ENCODE measurements at places on chromosomes 13 and 19. TPM values are rescaled to one million over a fixed set of nuclear protein-coding genes. Genes with fewer than 3 reads are reported as not detected.

Gene FCGBP
- not detected for polyA plus RNA-seq

Gene PROZ
- polyA plus RNA-seq, result 0.42 TPM

Gene WDR88
- polyA plus RNA-seq, result 0.79 TPM

Gene ZNF154
- polyA plus RNA-seq, result 16.3 TPM

Gene FCER2
- polyA plus RNA-seq, result 0.39 TPM

Gene C1QTNF9
- polyA plus RNA-seq, result not detected

Gene KCNN4
- not detected for polyA plus RNA-seq

Gene AXL
- 26.2 TPM for polyA plus RNA-seq

Gene IFNL1
- polyA plus RNA-seq, result not detected

Gene ZNF836
- 7.3 TPM for polyA plus RNA-seq

Gene CYP4F2
- polyA plus RNA-seq, result not detected

Gene ZNF585A
- 21.8 TPM for polyA plus RNA-seq

Gene REX1BD
- polyA plus RNA-seq, result 179 TPM

- H3K27ac ChIP-seq, result peak within 1 kb of the TSS; percentile 71
- H3K27me3 ChIP-seq, result no peaks in the 10 kb centered on the region
- H3K4me1 ChIP-seq, result no peaks in the 10 kb centered on the region
- peak within 1 kb of the TSS; percentile 73 for H3K4me3 ChIP-seq
These were observed at the start of gene POLR2I for GRCh38 chr19:36114721-36115452. Gene POLR2I, minus strand, starts transcription at chr19:36114875. Its CDS starts 19 bp downstream, at chr19:36114856.

- DNase-seq, result no peak
- no peak overlapping the region for H3K4me3 ChIP-seq
- H3K27me3 ChIP-seq, result no peaks in the 10 kb centered on the region
- H3K27ac ChIP-seq, result no peak overlapping the region
- no peaks in the 10 kb centered on the region for H3K4me1 ChIP-seq
These were observed 491.3 kb upstream of the KLF12 start for GRCh38 chr13:74625541-74625940.

GRCh38 chr19:19274146-19274545 is 1.0 kb upstream of the TM6SF2 start:
- DNase-seq, result no peak
- H3K4me1 ChIP-seq, result no peaks in the 10 kb centered on the region
- peaks cover 17% of the 10 kb centered on the region for H3K36me3 ChIP-seq
- H3K27ac ChIP-seq, result no peak overlapping the region

- H3K4me1 ChIP-seq, result no peaks in the 10 kb centered on the region
- no peaks in the 10 kb centered on the region for H3K27me3 ChIP-seq
- no peak overlapping the region for H3K4me3 ChIP-seq
- DNase-seq, result no peak
- no peak overlapping the region for H3K27ac ChIP-seq
- no peaks in the 10 kb centered on the region for H3K36me3 ChIP-seq
These were observed 46.9 kb downstream of the FLT1 start for GRCh38 chr13:28447989-28448388.

DNA sequence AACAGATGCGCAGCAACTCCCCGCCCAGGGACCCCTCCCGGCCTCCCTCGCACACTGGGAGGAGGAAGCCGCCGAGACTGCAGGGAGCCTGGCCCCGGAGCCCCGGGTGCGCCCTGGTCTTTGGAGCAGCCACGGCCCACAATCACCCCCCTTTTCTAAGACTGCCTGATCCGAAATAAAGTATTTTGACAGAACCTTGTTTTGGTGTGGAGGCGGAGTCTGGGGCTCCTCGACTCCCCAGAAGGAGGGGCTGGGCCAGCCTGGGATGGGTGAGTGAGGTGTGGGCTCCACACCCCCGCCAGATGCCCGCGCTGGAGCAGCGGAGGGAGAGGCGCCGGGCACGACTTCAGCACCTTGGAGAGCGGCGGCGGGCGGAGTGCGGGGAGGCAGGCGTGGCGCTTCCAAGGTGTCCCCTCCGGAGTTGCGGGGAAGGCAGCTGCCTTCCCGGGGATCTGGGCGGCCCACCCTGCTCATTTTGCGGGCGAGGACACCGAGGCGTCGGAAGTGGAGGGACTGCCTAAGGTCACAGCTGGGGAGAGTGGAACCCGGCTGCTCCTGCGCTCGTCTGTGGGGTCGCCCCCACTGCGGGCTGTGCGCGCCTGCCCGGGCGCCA is 9.4 kb downstream of the SIRT6 start:
- H3K4me3 ChIP-seq, result no peak overlapping the region
- H3K4me1 ChIP-seq, result no peaks in the 10 kb centered on the region
- H3K27me3 ChIP-seq, result peaks cover 26% of the 10 kb centered on the region

DNA sequence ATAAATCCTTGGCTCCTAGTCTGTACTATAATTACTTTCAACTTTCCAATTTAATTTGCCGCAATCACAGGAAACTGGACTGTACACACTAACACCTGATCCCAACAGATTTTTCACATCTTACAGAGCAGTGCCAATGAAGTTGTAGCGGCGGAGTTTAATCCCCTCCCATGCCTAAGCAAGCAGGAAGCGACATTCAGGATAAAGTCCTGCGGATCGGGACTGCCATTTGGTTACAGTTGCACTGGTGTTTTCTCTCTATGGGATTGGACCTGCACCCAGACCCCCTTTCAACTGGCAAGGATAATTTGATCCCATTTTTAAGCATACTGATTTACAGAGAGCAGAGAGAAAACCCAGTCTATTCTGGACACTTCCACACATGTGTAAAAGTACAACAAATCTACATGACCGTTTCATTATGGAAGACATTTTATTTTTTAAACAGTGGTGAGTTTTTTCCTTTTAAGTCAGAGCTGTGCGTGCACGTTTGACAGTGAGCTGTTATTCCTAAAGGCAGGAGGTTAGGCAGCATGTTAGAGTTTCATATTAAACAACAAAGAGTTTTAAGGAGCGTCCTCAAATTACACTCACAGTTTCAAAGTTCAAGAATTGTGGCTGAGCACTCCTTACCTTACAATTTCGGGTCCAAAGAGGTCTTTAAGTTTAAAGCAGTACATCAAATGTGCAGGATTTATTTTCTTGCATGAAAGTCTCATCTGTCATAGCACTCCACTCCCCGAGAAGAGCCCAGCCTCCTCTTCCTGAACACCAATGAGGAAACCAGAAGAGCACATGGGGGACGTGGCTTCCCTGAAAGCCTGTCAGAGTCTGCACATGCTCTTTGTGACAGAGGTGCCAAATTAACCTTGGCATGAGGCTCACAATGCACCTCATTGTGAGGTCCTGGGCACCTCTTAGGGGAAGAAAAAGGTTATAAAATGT is 141.6 kb upstream of the RFC3 start:
- peak; percentile 76 for DNase-seq
- no peaks in the 10 kb centered on the region for H3K27me3 ChIP-seq
- no peaks in the 10 kb centered on the region for H3K36me3 ChIP-seq
- peak overlapping the region; percentile 33 for H3K27ac ChIP-seq
- H3K4me1 ChIP-seq, result peaks cover 6% of the 10 kb centered on the region

DNA sequence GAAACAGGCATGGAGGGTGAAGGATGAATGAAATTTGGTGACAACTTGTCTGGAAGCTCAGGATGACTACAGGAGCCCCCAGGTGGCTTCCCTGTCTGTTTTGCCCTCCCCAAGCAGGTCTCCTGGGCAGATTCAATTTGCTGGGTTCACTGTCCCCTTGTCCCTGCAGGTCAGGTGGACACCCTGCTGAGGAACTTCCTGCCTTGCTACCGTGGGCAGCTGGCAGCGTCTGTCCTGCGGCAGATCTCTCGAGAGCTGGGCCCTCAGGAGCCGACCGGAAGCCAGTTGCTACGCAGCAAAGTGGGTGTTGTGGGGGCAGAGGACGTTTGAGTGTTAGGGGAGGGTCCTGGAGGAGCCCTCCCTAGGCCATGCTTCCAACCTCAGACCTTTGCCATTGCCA is 19.1 kb downstream of the PGLS start:
- DNase-seq, result no peak
- H3K27ac ChIP-seq, result no peak overlapping the region
- H3K4me1 ChIP-seq, result no peaks in the 10 kb centered on the region
- no peaks in the 10 kb centered on the region for H3K36me3 ChIP-seq
- no peak overlapping the region for H3K4me3 ChIP-seq

DNA sequence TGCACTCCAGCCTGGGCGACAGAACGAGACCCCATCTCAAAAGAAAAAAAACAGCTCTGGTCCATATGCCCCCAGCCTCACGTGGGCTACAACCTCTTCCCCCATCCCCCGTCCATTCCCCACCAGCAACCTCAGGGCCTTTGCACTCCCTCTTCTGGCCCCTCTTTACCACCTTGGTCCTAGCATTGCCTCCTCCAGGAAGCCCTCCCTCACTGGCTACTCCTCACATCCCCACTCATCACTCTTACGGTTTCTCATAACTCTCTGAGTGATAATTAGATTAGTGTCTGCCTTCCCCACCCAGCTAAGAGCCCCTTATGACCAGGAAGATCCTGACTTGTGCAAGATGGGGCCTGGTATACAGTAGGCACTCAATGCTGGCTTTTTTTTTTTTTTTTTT is 30.8 kb downstream of the IL12RB1 start:
- H3K4me3 ChIP-seq, result no peak overlapping the region
- no peaks in the 10 kb centered on the region for H3K4me1 ChIP-seq
- H3K27me3 ChIP-seq, result no peaks in the 10 kb centered on the region

- H3K36me3 ChIP-seq, result no peaks in the 10 kb centered on the region
- H3K27me3 ChIP-seq, result no peaks in the 10 kb centered on the region
- H3K4me1 ChIP-seq, result no peaks in the 10 kb centered on the region
- H3K4me3 ChIP-seq, result no peak overlapping the region
- DNase-seq, result no peak
These were observed 192.2 kb upstream of the SPRY2 start for GRCh38 chr13:80533175-80533574.

GRCh38 chr13:104387510-104387909 is 1321.3 kb upstream of the SLC10A2 start:
- no peaks in the 10 kb centered on the region for H3K4me1 ChIP-seq
- DNase-seq, result no peak
- H3K36me3 ChIP-seq, result no peaks in the 10 kb centered on the region
- no peak overlapping the region for H3K27ac ChIP-seq
- no peaks in the 10 kb centered on the region for H3K27me3 ChIP-seq
- H3K4me3 ChIP-seq, result no peak overlapping the region

GRCh38 chr13:95970878-95971277 is 82.3 kb downstream of the UGGT2 start:
- H3K4me1 ChIP-seq, result no peaks in the 10 kb centered on the region
- H3K36me3 ChIP-seq, result no peaks in the 10 kb centered on the region
- no peak overlapping the region for H3K4me3 ChIP-seq
- DNase-seq, result no peak
- H3K27ac ChIP-seq, result no peak overlapping the region

- no peak for DNase-seq
- H3K27ac ChIP-seq, result no peak overlapping the region
- H3K27me3 ChIP-seq, result no peaks in the 10 kb centered on the region
- H3K4me1 ChIP-seq, result no peaks in the 10 kb centered on the region
- no peaks in the 10 kb centered on the region for H3K36me3 ChIP-seq
- H3K4me3 ChIP-seq, result no peak overlapping the region
These were observed 140.5 kb upstream of the VSTM2B start for GRCh38 chr19:29385191-29385795.

- H3K4me3 ChIP-seq, result no peak overlapping the region
- DNase-seq, result no peak
- H3K36me3 ChIP-seq, result peaks cover 38% of the 10 kb centered on the region
- no peak overlapping the region for H3K27ac ChIP-seq
- peaks cover 13% of the 10 kb centered on the region for H3K4me1 ChIP-seq
These were observed 14.2 kb upstream of the PRR19 start for GRCh38 chr19:42287827-42288107.

- no peaks in the 10 kb centered on the region for H3K4me1 ChIP-seq
- DNase-seq, result no peak
- H3K36me3 ChIP-seq, result no peaks in the 10 kb centered on the region
- no peaks in the 10 kb centered on the region for H3K27me3 ChIP-seq
- H3K27ac ChIP-seq, result no peak overlapping the region
These were observed 107.1 kb upstream of the UQCRFS1 start for GRCh38 chr19:29320086-29320485.

GRCh38 chr19:53545271-53546065 is 7.5 kb downstream of the ZNF331 start:
- no peak overlapping the region for H3K27ac ChIP-seq
- no peaks in the 10 kb centered on the region for H3K4me1 ChIP-seq
- DNase-seq, result no peak
- H3K4me3 ChIP-seq, result no peak overlapping the region
- H3K27me3 ChIP-seq, result no peaks in the 10 kb centered on the region

GRCh38 chr19:3316659-3317207 is 49.6 kb upstream of the NFIC start:
- H3K27me3 ChIP-seq, result peaks cover 18% of the 10 kb centered on the region
- H3K27ac ChIP-seq, result no peak overlapping the region
- no peaks in the 10 kb centered on the region for H3K4me1 ChIP-seq
- H3K36me3 ChIP-seq, result no peaks in the 10 kb centered on the region
- no peak for DNase-seq

GRCh38 chr13:41851351-41851750 is 109.6 kb downstream of the VWA8 start:
- H3K27me3 ChIP-seq, result no peaks in the 10 kb centered on the region
- H3K4me3 ChIP-seq, result no peak overlapping the region
- no peak overlapping the region for H3K27ac ChIP-seq
- peaks cover 7% of the 10 kb centered on the region for H3K4me1 ChIP-seq

GRCh38 chr13:113491418-113491883 is 940 bp upstream of the DCUN1D2 start:
- H3K4me1 ChIP-seq, result peaks cover 9% of the 10 kb centered on the region
- peaks cover 3% of the 10 kb centered on the region for H3K36me3 ChIP-seq
- H3K27ac ChIP-seq, result peak overlapping the region; percentile 74
- peak; percentile 47 for DNase-seq
- peak overlapping the region; percentile 90 for H3K4me3 ChIP-seq
